Cortex of kidney (tissue), 1 donor: ENCODE measurements at places on chromosomes 7 and 10.

DNA sequence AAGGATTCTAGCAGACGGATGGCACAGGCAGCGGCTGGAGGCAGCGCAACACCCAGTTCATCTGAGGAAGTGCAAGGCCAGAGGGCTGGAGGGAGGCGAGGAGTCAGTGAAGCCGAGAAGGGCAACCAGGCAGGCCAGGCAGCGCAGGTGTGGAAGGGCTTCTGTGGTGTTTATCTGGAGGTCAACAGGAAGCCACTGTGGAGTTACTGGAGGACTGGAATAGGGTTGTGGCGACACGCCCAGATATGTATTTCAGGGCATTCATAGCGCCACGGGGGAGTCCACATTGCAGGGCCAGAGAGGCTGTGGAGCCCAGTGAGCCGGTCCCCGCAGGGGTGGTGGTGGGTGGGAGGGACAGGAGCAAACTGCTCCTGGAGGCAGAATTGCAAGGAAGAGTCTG lies 150.6 kb downstream of the CDH23 start:
- no peak for DNase-seq

GRCh38 chr10:73857446-73857845 lies 16.9 kb downstream of the CAMK2G start:
- DNase-seq, result no peak

GRCh38 chr10:124572751-124573150 lies 111.1 kb downstream of the LHPP start:
- no peak for DNase-seq

DNA sequence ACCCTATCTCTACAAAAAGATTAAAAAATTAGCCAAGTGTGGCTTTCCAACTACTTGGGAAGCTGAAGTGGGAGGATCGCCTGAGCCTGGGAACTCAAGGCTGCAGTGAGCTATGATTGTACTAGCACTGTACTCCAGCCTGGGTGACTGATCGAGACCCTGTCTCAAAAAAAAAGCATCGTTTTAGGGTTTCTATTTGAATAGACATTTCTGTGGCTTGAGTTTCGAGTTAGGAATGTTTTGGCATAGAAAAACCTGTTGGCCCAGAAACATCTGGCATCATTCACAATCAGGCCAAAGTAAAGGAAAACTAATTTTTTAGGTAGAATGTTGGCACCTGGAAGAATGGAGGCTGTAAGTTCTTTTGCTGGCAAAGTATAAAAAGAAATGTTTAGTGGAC lies 72.4 kb downstream of the AUTS2 start:
- no peak for DNase-seq

DNA sequence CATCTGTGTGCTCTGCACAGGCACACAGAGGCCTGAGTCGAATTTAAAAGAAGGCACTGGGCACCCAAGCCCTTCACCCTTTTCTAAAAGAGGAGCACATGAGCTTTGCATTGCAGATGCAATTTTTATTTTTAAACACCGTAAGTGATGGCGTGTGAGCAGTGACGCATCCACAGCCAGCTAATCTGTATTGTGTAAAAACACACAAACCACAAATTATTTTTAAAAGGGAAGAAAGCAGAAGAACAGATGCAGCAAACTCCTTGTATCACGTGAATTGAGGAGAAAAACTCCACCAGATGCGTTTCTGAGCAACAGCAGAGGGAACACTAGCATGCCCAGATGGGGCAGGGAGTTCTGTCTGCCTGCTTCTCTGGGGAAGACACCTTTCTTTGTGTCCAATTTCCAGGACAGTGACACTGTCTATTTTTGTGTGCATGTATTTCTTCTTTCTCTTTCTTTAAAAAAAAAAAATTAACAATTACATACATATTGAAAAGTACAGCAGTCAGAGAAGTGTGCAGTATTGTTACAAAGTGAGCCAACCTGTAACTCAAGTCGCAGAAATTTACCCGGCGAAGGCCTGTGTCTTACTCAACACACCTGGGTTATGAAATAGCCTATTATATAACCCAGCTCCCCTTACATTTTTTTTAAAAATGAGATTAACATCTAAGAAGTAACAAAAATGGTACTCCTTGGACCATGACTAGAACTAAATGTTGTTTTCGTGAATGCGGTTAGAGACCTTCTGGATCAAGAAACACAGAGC lies 39.2 kb downstream of the EEPD1 start:
- no peak for DNase-seq

DNA sequence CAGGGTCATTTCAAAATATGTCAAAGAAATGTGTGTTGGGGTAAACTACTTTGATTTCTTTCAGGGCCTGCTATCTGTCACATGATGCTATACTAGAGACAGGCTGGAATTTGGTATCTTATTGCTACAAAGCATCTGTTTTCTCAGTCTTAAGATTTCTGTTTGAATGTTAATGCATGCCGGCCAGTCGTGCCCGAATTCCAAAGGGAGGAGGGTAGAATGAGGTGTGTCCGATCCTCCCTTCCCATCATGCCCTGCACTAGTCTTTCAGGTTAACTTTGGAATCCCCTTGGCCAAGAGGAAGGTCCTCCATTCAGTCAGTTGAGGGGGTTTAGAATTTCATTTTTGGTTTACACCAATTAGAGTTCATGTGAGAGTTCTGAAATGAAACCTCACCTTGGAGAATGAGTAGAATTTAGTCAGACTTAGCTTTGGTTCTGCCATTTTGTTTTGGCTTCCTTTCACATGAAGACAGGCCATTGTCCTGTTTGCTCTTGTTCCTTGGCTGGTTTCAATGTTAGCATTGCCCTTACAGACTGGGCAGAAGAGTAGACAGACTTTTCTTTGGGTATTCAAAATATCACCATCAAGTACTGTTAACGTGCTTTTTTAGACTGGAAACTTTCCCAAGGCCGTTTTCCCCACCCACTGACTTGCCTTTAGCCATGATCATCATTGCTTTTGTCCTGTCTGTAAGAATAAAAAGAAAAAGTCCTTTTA lies 95.8 kb downstream of the CAMK1D start:
- no peak for DNase-seq

- no peak for DNase-seq
These were observed 13.2 kb upstream of the TRA2A start for GRCh38 chr7:23544913-23545354.

- no peak for DNase-seq
These were observed 85.8 kb downstream of the CALD1 start for GRCh38 chr7:134865001-134865845.

- DNase-seq, result no peak
These were observed 40.1 kb downstream of the BPGM start for GRCh38 chr7:134686786-134687185.

DNA sequence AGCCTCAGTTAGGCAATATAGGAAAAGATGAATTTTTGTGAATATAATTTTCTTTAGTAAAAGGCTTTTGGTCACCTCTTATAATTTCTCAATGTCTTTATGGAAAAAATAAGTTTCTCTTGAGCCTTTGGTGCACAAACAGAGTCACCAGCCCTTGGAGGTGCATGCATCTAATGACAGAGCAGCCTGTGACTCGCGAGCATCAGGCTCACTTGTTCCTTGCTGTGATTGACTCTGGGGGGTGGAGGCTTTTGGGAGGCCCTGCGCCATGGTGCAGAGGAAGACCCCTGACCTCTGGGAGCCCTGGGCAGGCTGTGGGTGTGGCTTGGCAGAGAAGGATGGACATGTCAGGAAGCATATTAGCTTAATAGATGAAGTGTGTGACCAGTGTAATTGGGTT lies 60.2 kb downstream of the FIGNL1 start:
- no peak for DNase-seq

DNA sequence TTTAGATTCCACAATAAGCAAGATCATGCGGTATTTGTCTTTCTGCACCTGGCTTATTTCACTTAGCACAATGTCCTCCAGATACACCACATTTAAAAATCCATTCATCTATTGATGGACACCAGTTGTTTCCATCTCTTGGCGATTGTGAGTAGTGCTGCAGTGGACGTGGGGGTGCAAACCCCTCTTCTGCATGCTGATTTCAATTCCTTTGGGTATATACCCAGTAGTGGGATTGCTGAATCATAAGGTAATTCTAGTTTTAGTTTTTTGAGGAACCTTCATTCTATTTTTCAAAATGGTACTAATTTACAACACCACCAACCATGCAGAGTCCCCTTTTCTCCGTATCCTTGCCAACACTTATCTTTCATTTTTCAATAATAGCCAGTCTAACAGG lies 2.0 kb upstream of the ASB10 start:
- DNase-seq, result no peak

DNA sequence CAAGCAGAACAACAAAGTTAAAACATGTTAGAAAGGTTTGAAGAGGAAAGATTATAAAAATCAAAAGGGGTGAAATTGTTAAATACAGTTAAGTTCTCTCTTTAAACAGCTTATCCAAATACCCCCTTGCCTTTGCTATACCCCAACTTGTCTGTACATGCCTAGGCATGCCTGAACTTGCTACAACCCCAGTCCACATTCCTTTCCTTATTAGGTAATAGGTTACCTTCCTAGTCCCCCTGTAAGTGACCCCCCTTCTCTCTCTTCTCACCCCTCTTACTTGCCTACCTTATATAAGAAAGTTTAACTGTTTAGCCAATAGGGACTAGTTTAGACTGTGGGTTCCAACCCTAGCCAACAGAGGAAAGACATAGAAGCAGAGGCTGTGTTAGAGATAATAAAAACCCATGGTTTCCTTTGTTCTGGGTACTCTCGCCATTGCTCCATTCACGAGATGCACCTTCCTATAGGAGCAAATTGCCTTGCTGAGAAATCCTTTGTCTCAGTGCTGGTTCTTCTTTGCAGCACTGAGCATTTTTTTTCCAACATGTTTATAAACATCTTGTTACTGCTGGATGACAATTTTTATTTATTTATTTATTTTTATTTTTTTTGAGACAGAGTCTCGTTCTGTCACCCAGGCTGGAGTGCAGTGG lies 282.2 kb upstream of the GALNT17 start:
- DNase-seq, result no peak

- DNase-seq, result no peak
These were observed 98.6 kb upstream of the SVIL start for GRCh38 chr10:29733323-29733722.
